ENCODE measurements at places on chromosomes 12 and 14. TPM values are rescaled to one million over a fixed set of nuclear protein-coding genes. Genes with fewer than 3 reads are reported as not detected.

PTHLH gene
- 2.7 TPM for total RNA-seq

FGF6 gene
- total RNA-seq: not detected

DGLUCY gene
- 88.2 TPM for total RNA-seq

DNA sequence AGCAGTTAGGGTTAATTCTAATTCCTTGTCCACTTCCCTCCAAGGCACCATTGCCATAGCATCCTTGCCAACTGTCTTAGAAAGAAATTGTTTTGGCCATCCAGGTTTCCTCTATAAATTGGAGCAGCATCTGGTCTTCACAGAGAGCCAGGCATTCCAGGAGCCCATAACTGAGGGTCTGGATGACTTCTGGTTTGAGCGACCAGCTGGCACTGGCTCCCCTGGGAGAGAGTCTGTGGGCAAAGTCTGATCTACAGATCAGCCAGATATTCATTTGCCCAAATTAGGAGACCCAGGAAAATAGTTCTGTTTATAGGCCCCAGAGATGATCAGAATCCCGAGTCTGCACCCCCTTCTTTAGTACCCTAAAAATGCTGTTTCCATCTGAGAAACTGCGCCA is 16.0 kb downstream of the VSX2 start:
- no peak for DNase-seq

- no peak for DNase-seq
Measured at GRCh38 chr14:92122351-92122677, 545 bp downstream of the CPSF2 start.

DNA sequence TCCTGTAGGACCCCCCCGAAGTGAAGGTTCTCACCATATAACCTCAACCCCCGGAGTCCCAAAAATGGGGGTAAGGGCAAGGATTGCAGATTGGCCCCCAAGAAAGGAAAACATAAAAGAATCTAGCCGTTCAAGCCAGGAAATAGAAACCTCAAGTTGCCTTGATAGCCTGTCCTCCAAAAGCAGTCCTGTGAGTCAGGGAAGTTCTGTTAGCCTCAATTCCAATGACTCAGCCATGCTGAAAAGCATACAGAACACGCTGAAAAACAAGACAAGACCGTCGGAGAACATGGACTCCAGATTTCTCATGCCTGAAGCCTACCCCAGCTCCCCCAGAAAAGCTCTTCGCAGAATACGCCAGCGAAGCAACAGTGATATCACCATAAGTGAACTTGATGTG is 344.2 kb upstream of the RGS6 start:
- no peak for DNase-seq

DNA sequence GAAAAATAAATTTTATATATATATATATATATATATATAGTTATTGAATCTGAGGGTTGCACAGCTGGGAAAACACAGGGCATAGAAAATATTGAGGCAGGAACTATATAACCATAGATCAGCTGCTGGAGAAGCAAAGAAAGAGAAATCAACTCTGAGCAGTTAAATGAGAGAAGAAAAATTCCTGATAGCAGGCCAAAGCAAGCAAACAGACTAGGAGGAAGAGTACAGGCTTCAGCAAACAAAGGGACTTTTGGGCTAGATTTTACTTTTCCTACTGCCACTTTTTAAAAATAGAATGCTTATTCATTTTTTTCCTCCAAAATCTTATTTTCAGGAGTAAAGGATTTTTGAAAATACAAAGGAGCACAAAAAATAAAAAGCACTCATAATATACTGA is 216.0 kb upstream of the PRKD1 start:
- no peak for DNase-seq

GRCh38 chr14:58587271-58587670 is 50.5 kb upstream of the DACT1 start:
- DNase-seq: peak; percentile 68

GRCh38 chr12:77830583-77831351 is at the start of gene NAV3:
Gene NAV3 (plus strand): TSS chr12:77830894. CDS start chr12:77831462, 568 bp downstream.
- DNase-seq: no peak

- no peak for DNase-seq
Measured at GRCh38 chr12:103422746-103423515, 72.8 kb downstream of the C12orf42 start.

DNA sequence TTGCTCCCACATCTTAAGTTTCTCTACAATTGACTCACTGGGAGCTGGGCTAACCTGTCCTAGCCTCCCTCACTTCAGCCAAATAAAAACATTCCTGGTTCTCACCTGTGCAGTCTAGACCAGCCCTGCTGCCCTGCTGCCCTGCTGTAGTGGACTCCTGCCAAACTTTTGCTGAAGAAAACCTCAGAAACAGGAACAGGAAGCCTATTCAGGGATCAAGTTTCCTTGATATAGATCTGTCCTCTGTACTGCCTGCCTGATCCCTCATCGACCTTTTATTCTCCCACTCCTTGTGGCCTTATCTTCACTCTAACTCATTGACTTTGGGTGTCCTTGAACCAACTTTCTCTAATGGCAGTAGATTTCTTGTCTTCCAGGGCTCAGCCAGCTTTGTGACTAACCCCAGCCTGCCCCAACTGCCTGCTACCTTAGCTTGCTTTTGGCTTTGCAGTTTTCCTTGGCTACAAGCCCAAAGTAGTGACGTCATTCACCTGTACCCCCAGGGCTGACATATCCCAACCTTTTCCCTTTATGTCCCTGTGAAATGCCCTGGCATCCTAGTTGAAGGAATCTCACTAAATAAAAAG is 234.8 kb downstream of the DUSP6 start:
- DNase-seq: no peak
